ENCODE measurements at places on chromosomes 11 and 22. TPM values are rescaled to one million over a fixed set of nuclear protein-coding genes. Genes with fewer than 3 reads are reported as not detected.

GRCh38 chr11:127609025-127609773, 608.6 kb upstream of the KIRREL3 start:
- DNase-seq: no peak

DNA sequence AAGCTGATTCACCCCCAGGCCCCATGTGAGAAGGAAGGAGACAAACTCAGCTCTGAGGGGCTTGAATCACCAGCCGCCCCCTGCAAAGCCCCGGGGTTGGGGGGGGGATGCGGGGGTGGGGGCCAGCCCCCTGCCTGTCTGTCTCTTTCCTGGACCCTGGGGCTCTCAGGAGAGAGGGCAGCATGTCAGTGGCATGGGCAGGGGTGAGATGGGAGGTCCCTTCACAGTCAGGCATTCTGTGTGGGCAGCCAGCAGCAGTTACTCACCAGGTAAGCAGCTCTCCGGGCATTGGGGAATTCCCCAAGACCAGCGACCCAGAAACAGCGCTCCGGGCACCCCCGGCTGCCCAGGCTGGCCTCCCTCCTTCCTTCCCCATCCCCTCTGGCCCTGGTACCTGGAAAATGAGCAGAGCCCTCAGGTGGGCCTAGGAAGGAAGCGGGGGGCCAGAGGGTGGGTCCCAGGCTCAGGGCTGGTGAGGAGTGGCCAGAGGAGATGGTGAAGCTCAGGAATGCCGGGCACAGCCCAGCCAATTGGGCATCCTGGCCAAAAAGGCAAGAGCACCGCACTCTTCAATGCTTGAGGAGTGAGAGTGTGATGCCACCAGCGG, 4.2 kb upstream of the LIF start:
- no peak for DNase-seq

KCNJ1 gene
- 0.10 TPM for total RNA-seq

CBLIF gene
- not detected for total RNA-seq

GRCh38 chr11:112255067-112255720, 5.5 kb downstream of the PLET1 start:
- no peak for DNase-seq

DNA sequence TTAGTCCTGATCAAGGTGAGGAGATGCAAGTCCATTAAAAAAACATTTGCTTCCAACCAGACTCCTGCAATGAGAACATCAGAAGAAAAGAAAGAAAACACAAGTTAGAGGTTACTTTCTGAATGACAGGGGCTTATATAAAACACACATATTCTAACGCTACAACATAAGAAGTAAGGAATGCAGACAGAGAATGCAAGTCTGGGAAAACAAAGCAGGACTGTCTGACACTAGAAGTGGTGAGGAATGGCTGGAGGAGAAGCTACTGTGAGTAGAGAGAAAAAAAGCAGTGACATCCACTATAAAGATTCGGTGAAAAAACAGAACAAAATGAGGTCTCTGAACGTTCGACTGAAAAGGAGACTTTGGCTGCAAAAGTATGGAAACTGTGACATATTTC, 12.3 kb downstream of the TMEM216 start:
- DNase-seq: no peak

MRGPRX4 gene
- not detected for total RNA-seq

DNA sequence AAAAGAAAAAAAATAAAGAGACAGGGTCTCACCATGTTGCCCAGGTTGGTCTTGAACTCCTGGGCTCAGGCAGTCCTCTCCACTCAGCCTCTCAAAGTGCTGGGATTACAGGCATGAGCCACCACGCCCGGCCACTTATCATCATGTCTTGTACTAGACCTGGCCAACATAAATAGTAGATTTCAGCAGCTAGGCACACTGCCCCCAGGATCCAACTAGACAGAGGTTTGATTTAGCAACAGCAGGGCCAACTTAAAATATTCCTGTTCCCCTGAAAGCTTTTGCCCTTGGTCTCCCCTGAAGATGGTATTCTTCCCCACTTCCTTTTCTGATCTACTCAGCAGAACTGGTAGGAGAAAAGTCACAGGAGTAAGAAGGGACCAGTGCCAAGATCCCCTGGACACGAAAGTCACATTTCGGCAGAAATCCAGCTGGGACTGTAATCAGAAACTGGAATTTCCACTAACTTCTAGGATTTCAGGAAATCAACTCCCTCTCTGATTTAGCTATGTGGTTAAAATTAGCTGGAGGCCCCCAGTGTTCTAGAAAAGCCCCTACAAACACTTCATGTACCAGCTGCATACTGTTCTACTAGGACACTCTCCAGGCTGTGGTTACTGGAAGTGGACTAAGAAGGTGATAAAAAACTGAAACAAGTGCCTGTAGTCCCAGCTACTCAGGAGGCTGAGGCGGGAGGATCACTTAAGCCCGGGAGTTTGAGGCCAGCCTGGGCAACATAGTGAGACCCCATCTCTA, 8.9 kb upstream of the PPP2R1B start:
- no peak for DNase-seq

RGL4 gene
- total RNA-seq: 2.7 TPM

DNA sequence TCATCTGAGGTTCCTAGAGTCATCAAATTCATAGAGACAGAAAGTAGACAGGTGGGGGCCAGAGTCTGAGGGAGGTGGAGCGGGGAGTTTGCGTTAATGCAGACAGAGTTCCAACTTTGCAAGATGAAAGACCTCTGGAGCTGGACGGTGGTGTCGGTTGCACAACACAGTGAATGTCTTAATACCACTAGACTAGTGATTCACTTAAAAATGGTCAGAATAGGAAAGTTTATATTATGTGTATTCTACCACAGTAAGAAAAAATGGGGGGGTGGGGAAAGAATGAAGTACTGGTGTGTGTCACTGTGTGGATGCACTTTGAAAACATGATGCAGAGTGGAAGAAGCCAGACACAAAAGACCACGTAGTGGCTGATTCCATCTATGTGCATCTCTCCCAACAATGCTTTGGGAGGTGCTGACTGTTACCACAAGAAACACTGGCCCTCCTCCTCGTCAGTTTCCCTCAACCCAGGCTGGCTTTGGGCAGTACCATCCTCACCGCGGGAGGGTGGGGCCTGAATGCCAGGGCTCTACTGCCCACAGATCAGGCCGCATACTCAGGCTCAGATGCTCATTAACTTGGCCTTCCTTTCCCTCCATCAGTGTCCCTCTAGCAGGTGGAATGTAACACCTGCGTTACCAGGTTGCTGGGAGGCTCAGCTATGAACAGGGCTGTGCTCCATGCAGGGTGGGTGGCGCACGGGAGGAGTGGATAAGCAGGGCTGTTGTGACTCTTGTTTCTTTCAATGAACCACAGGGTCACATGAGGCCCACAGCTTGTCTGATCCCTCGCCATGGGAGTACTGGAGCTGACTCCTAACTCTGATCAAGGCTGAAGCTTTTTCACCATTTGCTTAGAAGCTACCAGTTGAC, 297.0 kb downstream of the CTTN start:
- no peak for DNase-seq

DNA sequence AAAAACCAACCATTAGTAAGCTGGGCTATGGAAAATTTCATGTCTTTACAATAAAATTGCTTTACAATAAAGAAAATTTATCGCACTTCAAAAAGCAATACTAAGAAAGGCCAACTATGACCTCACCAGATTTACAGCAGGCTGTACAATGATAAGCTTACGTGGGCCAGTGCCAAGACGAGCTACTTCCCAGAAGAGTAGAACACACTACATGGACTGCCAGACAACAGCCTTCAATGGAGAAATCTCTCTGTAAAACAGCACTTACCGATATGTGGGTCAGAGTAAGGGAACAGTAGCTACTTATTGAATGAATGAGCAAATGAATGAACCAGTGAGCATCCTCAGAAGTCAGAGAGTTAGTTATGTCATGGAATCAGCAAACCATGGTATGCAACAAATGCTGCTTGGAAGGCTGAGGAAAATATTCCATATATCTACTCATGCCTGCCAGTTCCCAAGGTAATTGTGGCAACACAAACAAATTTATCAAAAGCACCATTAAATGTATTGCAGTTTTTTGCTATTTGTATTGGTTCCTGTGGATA, 74.4 kb downstream of the SLC36A4 start:
- DNase-seq: peak; percentile 47

- DNase-seq: no peak
Observed at GRCh38 chr11:12112750-12113149, 2.4 kb downstream of the MICAL2 start.

- no peak for DNase-seq
Observed at GRCh38 chr22:22219140-22219996, 25.2 kb upstream of the VPREB1 start.

LMF2 gene
- 16.1 TPM for total RNA-seq

OR52H1 gene
- total RNA-seq: 0.59 TPM

DNA sequence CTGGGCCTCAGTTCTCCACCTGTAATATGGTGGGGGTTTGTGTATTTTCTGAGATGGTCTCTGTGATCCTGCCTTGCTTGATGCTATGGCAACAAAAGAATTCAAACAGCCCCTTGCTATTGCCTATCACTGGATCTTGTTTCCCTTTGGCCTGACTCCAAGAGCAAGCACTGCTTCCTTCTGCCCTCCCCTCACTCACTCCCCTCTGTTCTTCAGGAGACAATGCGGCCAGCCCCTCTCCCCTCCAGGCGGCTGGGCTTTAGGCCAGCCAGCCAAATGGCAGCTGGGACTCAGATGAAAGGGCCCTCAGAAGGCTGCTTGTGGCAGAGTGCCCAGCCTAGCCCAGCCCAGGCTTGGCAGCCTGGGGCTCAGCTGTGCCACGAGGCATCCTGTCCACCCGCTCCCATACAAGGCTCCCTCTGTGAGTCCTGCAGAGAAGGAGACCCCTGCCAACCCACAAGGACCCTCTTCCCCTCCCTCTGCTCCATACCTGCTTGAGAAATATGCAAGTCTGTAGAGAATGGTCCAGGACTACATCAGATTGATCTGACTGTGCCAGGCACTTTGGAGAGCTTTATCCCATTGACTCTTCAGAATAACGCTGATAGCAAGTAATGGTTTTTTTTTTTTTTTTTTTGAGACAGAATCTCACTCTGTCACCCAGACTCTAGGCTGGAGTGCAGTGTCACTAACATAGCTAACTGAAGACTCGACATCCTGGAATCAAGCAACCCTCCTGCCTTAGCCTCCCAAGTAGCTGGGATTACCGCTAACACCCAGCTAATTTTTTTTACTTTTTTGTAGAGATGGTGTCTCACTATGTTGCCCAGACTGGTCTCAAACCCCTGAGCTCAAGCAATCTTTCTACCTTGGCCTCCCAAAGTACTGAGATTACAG, 7.6 kb upstream of the KCTD14 start:
- peak; percentile 82 for DNase-seq

GRCh38 chr22:34608540-34609115, 457.3 kb upstream of the ISX start:
- no peak for DNase-seq

- no peak for DNase-seq
Observed at GRCh38 chr22:37880668-37881440, 25.2 kb upstream of the MICALL1 start.

- DNase-seq: no peak
Observed at GRCh38 chr11:2726964-2727363, 27.2 kb upstream of the KCNQ1OT1 start.

DNA sequence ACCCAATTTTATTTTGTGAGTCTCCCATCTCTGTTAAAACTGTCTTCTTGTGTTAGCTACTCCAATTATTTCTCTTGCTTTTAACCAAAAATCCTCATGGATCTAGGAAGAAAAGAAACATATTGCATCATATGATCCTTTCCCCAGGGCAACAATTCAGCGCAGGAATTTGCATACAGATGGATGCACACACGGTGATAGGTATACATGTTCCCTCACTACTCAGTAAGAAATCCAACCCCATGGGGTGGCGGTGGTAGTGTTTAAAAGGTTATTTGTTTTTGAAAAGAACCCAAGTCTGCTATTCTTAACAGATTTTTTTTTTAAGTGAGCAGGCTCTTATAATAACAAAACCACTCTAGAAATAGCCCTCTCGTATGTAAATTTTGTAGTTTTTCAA, 4.2 kb upstream of the SYN3 start:
- DNase-seq: no peak

GRCh38 chr22:41028841-41029240, 63.6 kb upstream of the EP300 start:
- DNase-seq: no peak

TMEM191B gene
- 0.59 TPM for total RNA-seq

NELL1 gene
- total RNA-seq: 9.4 TPM

- no peak for DNase-seq
Observed at GRCh38 chr11:69252490-69252837, 41.5 kb upstream of the MYEOV start.

DNA sequence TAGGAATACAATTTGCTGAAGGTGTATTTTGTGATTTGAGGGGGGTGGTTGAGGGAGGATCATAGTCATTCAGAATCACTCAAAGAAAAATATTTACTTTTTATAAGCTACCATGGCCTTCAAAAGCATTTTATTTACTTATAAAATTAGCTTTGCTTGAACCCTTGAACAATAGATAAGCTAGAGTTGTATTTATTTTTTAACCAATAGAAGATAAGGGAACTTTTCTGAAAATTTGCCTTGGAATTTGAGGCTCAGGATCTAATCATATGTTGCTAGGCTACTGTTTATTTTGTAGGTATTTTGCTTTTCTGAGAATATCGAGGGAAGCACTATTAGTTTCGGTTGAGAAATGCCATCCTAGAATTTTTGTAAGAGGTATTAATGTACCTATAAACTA, 82.1 kb downstream of the EMSY start:
- no peak for DNase-seq

OR51B5 gene
- total RNA-seq: 0.30 TPM

- DNase-seq: peak; percentile 49
Observed at GRCh38 chr11:72446929-72447769, 12.8 kb upstream of the CLPB start.

GRCh38 chr11:99069856-99070444, 49.2 kb downstream of the CNTN5 start:
- DNase-seq: no peak

- no peak for DNase-seq
Observed at GRCh38 chr11:12853325-12853651, 155.8 kb upstream of the RASSF10 start.

FAM181B gene
- total RNA-seq: 0.49 TPM

DNA sequence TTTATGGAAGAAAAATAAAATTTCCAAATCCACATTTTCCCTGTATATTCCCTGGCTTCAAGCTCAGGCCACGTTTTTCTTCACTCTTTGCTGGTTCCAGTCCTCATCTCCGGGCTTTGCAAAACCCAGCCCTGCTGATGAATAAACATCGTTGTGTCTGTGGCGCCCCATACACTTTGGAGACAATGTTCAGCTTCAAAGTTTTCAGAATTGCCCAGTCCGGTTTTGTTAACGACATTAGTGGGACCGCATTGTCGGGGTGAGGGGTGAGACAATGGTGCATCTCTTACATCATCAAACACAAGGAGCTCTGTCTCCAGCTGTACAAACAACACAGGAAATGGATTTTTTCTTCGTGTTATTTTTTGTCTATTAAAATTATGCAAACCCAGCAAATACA, 53.4 kb upstream of the HTATIP2 start:
- no peak for DNase-seq

GRCh38 chr11:16945671-16946469, 68.3 kb downstream of the PLEKHA7 start:
- no peak for DNase-seq

P2RY2 gene
- total RNA-seq: 3.1 TPM
